ENCODE measurements at places on chromosomes 2 and 18.

GRCh38 chr2:86304416-86304815 lies 33.0 kb downstream of the REEP1 start:
- no peak for DNase-seq

GRCh38 chr2:153096272-153096671 lies 377.9 kb downstream of the ARL6IP6 start:
- DNase-seq = no peak

GRCh38 chr18:35076135-35076924 lies 35.1 kb downstream of the MAPRE2 start:
- DNase-seq = no peak

- no peak for DNase-seq
These were observed 85.6 kb downstream of the MARCHF4 start for GRCh38 chr2:216286616-216287231.

DNA sequence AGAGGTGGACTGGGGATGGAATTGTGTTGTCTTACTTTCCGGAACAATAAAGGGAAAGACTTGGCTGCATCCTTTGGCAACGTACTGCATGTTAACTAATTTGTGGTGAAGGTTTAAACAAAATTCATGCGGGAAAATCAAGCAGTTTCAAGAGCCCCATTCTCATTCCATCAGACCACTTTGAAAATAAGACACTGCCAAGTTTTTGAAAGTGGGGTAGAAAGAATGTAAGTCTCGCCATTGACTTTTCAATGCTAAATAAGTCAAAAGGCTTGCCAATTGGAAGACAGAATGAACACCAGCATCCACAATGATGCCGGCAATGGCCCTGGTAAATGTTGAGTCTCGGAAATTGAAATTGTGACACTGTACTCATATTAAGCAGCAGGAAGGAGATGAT lies 322.0 kb downstream of the RND3 start:
- DNase-seq = peak; percentile 18

GRCh38 chr2:172282944-172283343 lies 144.4 kb upstream of the ITGA6 start:
- no peak for DNase-seq
